ENCODE measurements at places on chromosomes 16 and 17.

DNA sequence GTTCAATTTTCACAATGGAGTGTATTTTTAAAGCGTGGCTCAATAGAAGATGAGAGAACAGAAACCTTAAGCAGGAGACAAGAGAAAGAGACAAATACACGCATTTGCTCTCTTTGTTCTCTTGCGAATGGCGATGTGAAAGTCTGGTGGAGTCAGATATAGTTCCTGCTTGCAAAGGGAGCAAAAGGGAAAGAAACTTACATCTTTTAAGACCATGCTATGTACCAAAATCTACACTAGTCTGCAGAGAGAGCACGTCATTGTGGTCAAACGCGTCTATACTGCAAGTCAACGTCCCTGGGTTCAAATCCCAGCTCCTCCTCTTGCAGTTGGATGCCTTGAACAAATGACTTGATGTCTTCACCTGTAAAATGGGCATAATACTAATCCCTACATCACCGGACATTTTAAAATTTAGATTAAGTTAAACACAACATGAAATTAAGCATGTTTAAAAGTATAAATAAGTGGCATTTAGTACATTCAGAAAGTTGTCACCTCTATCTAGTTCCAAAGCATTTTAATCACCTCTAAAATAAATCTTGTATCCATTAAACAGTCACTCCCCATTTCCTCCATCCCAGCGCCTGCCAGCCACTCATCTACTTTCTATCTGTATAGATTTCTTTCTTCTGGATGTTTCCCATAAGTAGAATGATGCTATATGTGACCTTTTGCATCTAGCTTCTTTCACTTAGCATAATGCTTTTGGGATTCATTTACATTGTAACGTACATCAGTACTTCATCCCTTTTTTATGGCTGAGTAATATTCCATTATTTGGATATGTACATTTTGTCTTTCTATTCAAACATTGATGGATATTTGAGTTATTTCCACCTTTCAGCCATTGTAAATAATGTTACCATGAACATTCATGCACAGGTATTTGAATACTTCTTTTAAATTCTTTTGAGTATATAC lies 406.9 kb downstream of the TMEM114 start:
- DNase-seq, result no peak

GRCh38 chr16:15952265-15952711 lies 2.9 kb downstream of the ABCC1 start:
- peak; percentile 87 for DNase-seq

- no peak for DNase-seq
These were observed 26.1 kb downstream of the CDRT4 start for GRCh38 chr17:15441315-15441714.

DNA sequence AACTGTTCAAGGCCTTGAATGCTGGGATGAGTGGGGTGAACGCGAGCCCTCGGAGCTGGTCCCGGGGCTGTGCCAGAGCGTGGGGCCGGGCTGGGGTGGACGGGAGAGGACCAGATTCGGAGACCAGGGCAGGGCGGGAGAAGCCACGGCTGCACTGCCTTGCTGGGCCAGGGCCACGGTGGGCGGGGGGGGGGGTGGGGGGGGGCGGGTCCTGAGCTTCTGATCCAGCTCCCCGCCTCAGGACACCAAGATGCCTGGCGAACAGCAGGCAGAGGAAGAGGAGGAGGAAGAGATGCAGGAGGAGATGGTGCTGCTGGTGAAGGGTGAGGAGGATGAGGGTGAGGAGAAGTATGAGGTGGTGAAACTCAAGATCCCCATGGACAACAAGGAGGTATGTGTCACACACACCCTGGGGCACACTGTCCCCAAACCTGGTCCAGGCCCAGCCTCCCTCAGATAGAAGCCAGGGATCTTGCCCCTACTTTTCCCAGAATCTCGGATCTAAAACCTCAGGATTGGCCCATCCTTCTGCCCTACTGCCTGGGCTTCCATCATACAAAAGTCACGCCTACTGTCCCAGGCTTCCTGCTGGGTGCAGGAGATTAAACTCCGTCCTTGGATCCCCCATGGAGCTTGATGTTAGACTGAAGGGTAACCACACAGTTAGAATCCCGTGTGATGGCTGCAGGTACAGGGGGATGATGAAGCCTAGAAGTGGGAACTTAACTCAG lies 563 bp downstream of the ZNF771 start:
- DNase-seq, result no peak

DNA sequence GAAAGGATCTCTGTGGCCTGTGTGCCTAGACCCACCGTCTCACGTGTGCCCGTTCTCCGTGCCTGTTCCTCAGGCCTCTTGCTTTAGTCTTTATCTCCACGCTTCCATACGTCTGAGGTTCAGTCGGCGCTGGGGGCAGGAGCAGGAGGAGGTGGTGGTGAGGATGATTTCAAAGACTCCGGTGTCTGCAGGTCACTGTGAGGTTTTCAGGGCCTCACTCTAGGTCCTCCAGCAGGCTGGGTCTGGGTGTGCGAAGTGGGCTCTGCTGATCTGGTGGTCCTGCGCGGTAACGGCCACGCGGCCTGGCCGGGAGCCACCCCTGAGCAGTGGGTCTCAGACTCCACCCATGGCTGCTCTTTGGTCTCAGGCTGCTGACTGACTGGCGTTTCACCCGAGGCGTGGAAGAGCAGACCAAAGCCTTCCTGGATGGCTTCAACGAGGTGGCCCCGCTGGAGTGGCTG lies 14.4 kb upstream of the CLEC18A start:
- no peak for DNase-seq
